Prostate gland (tissue), 2 donors: ENCODE measurements at places on chromosomes 11 and 22.

DNA sequence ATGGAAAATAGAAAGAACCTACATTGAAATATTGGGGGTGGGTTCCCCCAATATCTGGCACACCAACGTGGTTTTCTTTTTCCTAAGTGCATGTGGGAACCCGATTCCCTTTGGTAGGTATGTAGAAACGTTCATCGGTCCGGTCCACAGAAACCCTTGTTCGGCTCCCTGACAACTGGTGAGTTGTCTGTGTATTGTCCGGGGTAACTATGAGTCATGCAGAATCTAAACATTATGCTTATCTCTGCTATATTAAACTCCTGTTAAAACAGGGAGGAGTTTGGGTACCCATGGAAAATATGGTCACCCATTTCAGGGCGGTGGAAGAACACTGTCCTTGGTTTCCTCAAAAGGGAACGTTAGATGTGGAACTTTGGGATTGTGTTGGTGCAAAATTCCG lies 25.1 kb upstream of the ALDH3B2 start:
- DNase-seq = no peak

DNA sequence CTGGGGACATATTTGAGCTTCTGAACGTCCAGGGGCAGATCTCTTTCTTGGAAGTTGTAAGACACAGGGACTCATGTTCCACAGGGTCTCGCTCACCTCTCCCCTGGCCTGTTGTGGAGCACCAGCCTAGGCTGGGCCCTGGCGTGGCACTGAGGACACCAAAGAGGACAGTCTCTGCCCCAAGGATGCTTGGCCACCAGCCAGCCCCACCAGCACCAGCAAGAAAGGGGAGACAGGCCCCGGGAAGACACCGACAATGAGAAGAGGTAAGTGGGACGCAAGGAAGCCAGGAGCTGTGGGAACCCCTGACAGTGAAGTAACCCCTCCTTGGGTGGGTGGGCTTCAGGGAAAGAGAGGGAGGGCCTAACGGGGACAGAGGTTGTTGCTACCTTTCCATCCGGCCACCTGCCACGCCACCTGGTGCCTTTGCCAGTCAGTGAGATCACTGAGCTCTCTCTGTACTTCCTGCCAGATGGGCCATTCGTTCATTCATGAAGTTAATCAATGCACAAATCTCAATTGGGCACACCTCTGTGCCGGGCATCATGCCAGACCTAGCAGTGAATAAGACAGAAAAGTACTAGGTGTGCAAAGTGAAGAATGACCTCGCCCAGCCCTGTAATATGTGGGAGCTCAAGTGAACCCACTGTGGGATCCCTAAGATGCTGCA lies 11.1 kb downstream of the APOL5 start:
- DNase-seq = no peak

DNA sequence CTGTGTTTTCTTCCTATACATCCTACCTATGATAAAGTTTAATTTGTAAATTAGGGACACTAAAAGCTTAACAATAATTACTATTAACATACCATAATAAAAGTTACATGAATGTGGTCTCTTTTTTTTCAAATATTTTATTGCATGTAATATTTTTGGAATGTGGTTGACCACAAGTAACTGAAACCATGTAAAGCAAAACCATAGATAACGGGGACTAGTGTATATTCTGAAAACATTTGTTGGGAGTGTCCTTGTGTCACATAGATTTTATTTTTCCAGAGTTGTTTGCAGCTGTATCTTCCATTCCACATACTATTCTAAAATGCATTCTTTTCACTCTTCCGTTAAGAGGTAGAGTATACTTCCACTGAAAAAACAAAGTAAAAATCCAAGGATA lies 200.4 kb downstream of the KIF18A start:
- DNase-seq = no peak

GRCh38 chr22:31122196-31122531 lies 602 bp upstream of the INPP5J start:
- no peak for DNase-seq

- DNase-seq = no peak
Observed at GRCh38 chr11:96037405-96037949, 113.6 kb upstream of the MTMR2 start.

GRCh38 chr11:119752345-119752871 lies 23.4 kb upstream of the NECTIN1 start:
- no peak for DNase-seq
